8988T (cell line): ENCODE measurements at places on chromosomes 16 and 17.

DNA sequence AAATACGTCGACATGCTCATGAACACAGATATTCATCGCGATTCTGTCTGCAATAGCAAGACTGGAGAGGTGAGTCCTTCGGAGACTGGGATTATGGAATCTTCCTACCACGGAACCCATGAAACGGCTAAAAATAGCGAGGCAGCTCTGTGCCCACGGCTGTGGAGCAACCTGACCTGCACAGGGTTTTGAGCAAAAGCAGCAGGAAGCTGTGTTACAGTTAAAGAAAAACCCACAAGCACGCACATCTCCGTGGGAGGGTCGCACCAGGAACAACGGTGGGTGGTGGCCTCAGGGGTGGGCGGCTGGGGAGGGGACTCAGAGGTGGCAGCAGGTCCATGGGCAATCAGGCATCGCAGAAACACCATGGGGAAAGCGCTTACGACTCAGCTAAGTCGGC lies 24.8 kb downstream of the SLC38A10 start:
- no peak for DNase-seq

- DNase-seq = no peak
These were observed 3.8 kb upstream of the C1QL1 start for GRCh38 chr17:44971776-44972483.

DNA sequence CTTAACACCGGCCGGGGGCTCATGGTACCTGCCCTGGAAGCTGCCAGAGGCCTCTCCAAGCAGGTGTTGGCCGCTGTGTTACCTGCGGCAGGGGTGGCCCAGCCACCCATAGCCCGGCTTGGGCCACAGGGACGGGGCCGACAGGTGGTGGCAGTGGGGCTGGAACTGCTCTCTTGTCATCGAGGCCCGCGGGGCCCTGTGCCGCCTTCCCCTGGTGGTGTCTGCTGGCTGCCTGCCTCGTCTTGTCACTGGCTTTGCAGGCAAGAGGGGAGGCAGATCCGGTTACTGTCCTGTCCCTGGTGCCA lies 27.1 kb downstream of the GSE1 start:
- DNase-seq = no peak

GRCh38 chr16:78654929-78655328 lies 555.5 kb downstream of the WWOX start:
- no peak for DNase-seq

GRCh38 chr17:28524476-28525424 lies 18.6 kb downstream of the FOXN1 start:
- no peak for DNase-seq
